ENCODE measurements at places on chromosomes 5 and 9. TPM values are rescaled to one million over a fixed set of nuclear protein-coding genes. Genes with fewer than 3 reads are reported as not detected.

The LHX2 gene
- total RNA-seq, result 31.6 TPM

The TRPM6 gene
- not detected for total RNA-seq

The PRR7 gene
- 30.8 TPM for total RNA-seq

The PCDHB3 gene
- 2.4 TPM for total RNA-seq

The GHR gene
- total RNA-seq, result not detected

The UGT3A1 gene
- not detected for total RNA-seq

The IFNA14 gene
- not detected for total RNA-seq

The ST8SIA4 gene
- total RNA-seq, result not detected

The PAEP gene
- total RNA-seq, result not detected

The RASEF gene
- total RNA-seq, result not detected

The AK8 gene
- total RNA-seq, result 3.6 TPM

The CAPSL gene
- not detected for total RNA-seq

The GLRA1 gene
- total RNA-seq, result not detected

The KCNV2 gene
- total RNA-seq, result not detected

The SPATA31A3 gene
- total RNA-seq, result 0.20 TPM

The C9orf43 gene
- not detected for total RNA-seq

The SOHLH1 gene
- total RNA-seq, result not detected

The HEMGN gene
- total RNA-seq, result not detected

The ENTREP1 gene
- not detected for total RNA-seq

The EXD3 gene
- total RNA-seq, result 7.9 TPM

The PNPLA7 gene
- not detected for total RNA-seq

The NTMT1 gene
- total RNA-seq, result 107 TPM

The TRIO gene
- 50.0 TPM for total RNA-seq

The FREM1 gene
- 0.37 TPM for total RNA-seq

The ARAP3 gene
- not detected for total RNA-seq

The PRDM9 gene
- total RNA-seq, result not detected

The MAP1B gene
- total RNA-seq, result 21.9 TPM

The TMC1 gene
- not detected for total RNA-seq

The IL33 gene
- total RNA-seq, result not detected

The DNAJC18 gene
- total RNA-seq, result 4.1 TPM

The ARHGEF28 gene
- total RNA-seq, result 0.03 TPM

The TRIM14 gene
- total RNA-seq, result 8.9 TPM

The SMU1 gene
- total RNA-seq, result 49.4 TPM

The TLX3 gene
- total RNA-seq, result not detected

The CKMT2 gene
- not detected for total RNA-seq

The HAVCR2 gene
- total RNA-seq, result not detected

The NR2F1 gene
- 175 TPM for total RNA-seq

The LIFR gene
- 0.12 TPM for total RNA-seq

The CCDC152 gene
- total RNA-seq, result not detected

The UBLCP1 gene
- total RNA-seq, result 40.7 TPM

The CCL28 gene
- not detected for total RNA-seq

The MARCOL gene
- total RNA-seq, result not detected

The MEIKIN gene
- total RNA-seq, result not detected

The SIT1 gene
- total RNA-seq, result not detected

The PCDHA10 gene
- under 0.01 TPM for total RNA-seq

The DMAC1 gene
- total RNA-seq, result 31.1 TPM

The GZMA gene
- total RNA-seq, result not detected

The B4GALT7 gene
- 28.3 TPM for total RNA-seq

The SPARC gene
- total RNA-seq, result 247 TPM

The CCDC171 gene
- 2.4 TPM for total RNA-seq

The MLANA gene
- not detected for total RNA-seq

The SUSD3 gene
- not detected for total RNA-seq

The ARSI gene
- 100 TPM for total RNA-seq

The SNCB gene
- 1.7 TPM for total RNA-seq

The PTGDS gene
- total RNA-seq, result 4.7 TPM

The IQGAP2 gene
- total RNA-seq, result 83.2 TPM

The FCN1 gene
- total RNA-seq, result not detected

The GDA gene
- total RNA-seq, result not detected

The C6 gene
- total RNA-seq, result not detected
